ENCODE measurements at places on chromosomes 3 and 15.

- no peak for DNase-seq
These were observed 212.2 kb downstream of the GABRG3 start for GRCh38 chr15:27183201-27183600.

- peak; percentile 8 for DNase-seq
These were observed 16.8 kb upstream of the MCCC1 start for GRCh38 chr3:183116025-183116614.

- no peak for DNase-seq
These were observed 36.0 kb downstream of the LDHAL6B start for GRCh38 chr15:59242649-59243048.

- DNase-seq, result no peak
These were observed 102.0 kb downstream of the SST start for GRCh38 chr3:187568171-187568570.

GRCh38 chr3:23575697-23576096 lies 230.1 kb upstream of the UBE2E1 start:
- no peak for DNase-seq

- no peak for DNase-seq
These were observed 1.6 kb upstream of the IMP3 start for GRCh38 chr15:75641603-75642002.

GRCh38 chr3:19573644-19574043 lies 360.4 kb downstream of the EFHB start:
- DNase-seq, result no peak

DNA sequence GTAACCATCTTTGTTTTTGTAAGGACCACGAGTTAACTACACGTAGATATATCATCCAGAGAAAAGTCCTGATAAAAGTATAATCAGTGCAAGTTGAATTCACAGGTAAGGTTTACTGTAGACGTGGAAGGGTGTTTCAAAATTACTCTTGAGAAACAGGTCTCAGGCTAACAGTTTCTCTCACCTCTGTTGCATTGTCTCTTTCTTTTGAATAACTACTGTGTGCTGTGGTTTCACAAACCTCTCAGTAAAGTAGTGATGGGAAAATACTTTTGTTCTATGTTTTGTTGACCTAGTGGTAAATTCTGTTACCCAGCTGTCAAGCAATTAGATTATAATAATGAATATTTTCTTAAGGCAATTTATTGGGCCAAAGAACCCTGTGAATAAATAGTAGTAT lies 75.2 kb downstream of the RBMS3 start:
- no peak for DNase-seq

DNA sequence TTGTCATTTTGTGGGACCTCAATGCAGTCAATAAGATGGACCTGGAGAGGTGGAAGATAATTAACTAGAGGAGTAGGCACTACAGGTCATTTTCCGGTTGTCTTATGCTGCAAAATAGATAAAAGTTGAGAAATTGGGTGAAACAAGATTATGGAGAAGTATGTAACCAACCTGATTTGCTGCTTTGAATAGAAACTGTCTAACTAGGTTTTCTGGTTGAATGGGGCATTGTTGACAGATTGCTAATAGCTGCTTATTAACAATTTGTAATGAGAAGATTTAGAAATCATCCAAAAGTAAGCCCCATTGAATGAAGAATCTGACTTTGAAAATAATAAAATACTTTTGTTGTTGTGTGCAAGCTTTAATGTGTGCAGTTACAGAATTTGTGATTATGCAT lies 26.2 kb downstream of the PIAS1 start:
- DNase-seq, result no peak

DNA sequence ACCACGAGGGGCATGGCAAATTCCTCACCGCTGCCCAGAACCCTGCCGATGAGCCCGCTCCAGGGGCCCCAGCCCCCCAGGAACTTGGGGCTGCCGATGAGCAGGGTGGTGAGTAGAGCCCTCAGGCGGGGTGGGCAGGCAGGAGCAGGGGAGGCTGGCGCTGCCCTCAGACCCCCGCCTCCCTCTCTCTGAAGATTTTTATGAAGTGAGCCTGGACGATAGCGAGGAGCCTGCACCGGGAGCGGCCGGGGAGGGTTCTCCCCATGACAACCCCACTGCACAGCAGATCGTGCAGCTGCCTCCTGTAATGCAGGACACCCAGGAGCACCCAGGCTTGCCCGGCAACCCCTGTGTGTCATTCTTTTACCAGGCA lies 56.7 kb upstream of the UBE2Q2 start:
- no peak for DNase-seq

DNA sequence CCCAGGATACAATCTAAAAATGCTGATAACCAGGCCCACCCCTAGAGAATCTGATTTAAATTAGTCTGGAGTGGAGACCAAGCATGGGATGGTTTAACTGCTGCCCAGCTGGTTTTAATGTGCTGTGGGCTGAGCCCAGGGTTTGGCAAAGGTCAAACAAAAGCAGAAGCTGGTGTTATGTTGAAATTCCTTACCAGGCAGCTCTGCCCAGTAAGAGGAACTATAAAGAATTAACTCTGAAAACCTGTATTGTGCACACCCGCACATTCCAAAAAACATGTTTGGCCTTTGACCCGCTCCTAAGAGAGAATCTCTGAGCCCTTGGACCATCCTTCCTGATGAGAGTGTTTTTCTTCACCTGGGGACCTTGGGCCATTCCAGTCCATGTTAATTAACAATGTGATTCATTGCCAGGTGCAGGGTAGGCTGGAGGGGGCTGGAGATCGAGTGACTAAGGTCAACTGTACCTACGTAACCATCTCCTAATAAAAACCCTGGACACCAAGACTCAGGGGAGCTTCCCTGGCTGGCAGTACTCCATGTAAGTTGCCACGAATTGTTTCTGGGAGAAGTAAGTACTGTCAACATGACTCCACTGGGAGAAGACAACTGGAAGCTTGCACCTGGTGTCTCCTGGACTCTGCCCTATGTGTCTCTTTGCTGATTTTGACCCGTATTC lies 10.9 kb downstream of the CCDC13 start:
- DNase-seq, result no peak

DNA sequence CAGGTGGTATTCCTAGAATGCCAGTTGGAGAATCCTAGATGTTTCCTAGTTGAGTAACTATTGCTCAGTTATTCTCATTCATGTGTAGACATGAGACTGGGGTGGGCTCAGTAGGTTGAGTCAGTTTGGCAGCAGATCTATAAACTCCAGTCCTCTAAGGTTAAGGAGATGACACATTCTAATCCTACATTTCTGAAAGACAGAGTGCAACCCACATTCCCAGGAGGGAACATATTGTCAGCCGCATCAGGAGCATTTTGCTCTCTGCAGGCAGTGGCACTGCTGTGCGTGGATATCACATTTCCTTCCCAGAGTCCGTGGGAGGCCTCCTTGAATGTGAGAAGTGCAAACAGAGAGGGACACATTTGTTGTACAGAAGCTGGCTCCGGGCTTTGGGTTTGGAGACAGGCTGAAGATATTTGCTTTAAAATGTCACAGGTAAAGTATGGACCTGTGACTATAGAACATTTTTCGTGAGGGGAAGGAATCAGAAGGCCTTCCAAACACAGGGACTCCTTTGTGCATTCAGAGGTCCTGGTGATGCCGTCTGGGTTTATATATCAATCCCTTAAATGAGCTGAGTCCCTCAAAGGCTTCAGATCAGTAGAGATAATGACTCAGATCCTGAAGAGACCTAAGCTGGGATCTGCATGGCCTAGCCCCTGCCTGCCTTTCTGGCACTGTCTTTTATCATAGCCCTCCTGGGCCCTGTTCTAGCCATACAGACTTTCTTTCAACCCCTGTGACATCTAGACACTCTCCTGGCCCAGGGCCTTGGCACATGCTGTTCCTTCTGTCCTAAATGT lies 156.5 kb downstream of the CADPS start:
- no peak for DNase-seq

DNA sequence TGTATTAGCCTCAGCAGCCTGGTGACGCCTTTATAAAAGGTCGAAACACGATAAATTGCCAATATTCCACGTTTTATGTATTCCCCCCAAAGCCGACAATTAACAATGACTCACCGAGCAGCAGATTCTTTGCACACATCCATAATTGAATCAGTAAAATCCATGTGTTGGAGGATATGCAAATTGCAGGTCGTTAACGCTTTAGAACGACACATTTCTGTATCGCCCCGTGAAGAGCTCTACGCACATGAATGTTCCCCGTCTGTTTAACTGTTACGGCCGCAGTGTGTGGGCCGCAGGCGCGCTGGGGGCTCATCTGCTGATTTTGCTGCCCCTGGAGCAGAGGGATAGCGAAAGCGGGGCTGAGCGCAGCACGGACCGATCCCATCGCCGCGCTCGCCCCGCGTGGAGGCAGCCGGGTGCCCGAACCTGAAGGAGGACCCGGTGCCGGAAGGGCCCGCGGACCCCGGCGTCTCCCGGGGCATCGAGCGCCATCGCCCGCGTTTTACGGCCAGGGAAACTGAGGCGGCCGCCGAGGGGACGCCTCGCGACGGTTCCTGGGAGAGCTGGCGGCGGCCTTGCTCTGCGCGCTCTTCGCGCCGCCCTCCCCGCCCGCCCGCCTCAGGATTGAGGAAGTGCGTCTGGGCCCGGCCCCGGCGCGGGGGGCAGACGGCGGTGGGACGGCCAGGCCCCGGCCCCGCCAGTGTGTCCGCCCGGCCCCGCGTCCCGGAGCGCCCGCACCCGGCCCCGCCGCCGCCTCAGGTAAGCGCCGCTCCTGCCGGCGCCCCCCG lies at the start of gene LRRK1:
Gene LRRK1 (plus strand): TSS at position 668 of the 791 bp plus-strand sequence. CDS start 5,276 bp downstream, outside the sequence.
- no peak for DNase-seq

DNA sequence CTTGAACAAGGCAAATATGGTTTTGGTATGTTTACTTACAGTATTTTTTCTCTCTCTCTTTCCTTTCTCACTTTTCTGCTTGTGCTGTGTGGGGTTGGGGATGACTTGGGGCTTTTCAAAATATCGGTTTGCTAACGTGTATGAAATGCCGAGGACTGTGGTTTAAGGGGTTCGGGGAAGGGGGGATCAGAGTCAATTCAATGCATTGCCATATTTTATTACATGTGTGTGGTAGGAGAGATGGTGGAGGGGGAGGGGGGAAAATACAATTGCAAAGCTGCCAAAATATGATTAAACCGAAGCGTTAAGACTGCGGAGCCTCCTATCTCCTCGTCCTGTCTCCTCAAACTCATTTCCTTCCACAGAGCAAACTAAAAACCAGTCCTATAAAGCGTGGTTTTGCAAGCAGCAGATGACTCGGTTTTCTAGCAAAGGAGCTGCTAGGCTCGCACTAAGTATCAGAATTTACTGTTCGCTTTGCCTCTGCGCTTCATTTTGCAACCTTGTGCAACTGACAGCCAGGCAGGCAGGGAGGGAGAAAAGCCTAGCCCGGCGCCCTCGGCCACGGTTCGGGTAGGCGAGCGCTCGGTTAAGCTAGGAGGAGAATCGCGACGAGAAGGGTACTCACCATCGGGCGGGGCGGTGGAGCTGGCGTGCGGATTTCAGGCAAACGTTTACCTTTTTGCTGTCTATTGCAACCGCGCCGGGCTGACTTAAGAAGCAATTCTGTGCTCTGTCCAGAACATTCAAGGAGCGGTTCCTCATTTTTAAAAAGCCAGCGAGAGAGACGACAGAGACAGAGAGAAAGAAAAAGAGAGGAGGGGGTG lies 4.0 kb upstream of the NR2F2 start:
- no peak for DNase-seq

DNA sequence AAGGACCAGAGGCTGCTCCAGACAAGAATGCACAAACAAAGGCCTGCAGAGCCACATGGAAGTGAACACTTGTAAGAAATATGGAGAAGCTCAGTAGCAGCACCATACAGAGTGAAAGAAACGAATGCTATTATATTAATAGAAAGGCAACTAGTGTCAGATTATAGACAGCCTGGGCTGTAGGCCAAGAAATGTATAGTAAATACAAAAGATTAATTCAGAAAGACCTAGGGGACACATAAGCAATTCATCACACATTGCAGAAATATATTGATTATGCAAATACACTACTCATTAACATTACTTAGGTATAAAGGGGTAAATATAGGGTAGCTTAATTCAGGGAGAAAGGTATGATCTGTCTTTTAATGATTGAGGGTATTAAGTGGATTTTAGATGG lies 69.5 kb upstream of the GUCA1C start:
- DNase-seq, result no peak

DNA sequence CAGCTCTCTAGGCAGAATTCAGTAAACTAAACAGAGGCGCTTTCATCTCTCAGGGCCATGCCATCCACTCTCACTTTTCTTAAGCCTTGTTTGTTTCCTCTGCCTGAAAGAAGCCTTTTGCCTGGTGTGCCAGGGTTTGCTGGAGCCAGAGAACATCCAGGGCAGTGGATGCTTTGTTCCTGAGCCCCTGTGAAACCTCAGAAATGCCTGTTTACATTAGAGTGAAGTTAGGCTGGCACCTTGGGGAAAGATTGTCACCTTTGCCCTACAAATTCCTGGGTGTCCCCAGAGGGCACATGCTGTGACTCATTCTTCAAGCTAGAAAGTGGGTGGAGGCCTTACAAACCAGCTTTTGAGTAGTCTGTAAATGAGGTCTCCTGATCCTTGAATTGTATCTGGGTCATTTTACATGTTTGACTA lies 10.7 kb upstream of the TRAK1 start:
- no peak for DNase-seq

DNA sequence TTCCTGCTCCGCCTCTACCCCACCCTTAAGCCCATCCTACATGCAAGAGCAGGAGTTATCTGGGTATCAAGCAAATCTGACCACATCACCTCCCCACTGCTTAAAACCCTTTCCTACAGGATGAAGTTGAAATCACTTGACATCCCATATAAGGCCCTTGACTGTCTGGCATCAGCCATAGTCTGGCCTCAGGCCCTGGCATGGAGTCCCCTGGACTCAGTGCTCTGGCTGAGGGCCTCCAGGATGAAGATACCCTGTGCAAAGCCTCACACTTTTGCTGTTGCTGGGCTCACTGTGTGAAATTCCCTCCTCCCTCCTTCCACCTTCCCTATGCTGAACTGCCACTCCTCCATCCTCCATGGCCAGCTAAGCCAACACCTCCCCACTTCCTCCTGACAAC lies 65.2 kb upstream of the GLCE start:
- no peak for DNase-seq

- no peak for DNase-seq
These were observed 148.1 kb upstream of the UMPS start for GRCh38 chr3:124582196-124582595.

DNA sequence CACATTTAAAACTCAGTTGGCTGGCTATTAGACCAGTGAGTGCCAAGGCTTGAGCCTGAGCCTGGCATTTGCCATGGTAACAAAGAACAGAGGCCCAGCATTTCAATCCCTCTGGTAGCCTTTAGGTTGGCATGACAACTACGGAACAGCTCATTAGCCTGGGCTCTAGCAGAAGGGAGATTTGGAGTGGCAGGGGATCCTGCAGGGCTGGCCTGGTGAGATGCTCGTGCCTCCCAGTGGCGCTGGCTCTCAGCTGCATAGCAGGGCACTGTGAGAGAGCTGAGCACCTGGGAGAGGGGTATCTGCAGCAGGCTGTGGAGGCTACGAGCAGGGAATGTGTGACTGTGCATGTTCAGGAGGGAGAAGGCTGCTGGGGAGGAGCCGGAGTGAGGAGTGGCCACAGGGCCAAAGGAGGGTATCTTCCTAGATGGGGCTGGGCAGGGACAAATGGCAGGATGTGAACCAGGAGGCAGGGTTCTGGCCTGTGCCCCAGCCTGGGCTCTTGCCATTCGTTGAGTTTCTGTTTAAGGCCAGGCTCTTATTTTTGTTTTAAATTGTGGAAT lies 5.6 kb upstream of the ABTB1 start:
- no peak for DNase-seq

GRCh38 chr3:52841211-52841980 lies 6.6 kb upstream of the MUSTN1 start:
- DNase-seq, result no peak

GRCh38 chr3:122824465-122825381 lies 29.9 kb downstream of the SLC49A4 start:
- DNase-seq, result no peak

All from activated CD4-positive, CD25-positive, alpha-beta regulatory T cell (primary cell).